ENCODE measurements at places on chromosomes 6 and 20. TPM values are rescaled to one million over a fixed set of nuclear protein-coding genes. Genes with fewer than 3 reads are reported as not detected.

CST4 gene
- not detected for total RNA-seq

KIAA0408 gene
- not detected for total RNA-seq

SLPI gene
- total RNA-seq, result 458 TPM

BMP7 gene
- not detected for total RNA-seq

TINAG gene
- total RNA-seq, result not detected

SLC22A23 gene
- 69.1 TPM for total RNA-seq

OR2B2 gene
- total RNA-seq, result not detected

HLA-DOA gene
- not detected for total RNA-seq

DEFB132 gene
- total RNA-seq, result not detected

CALHM6 gene
- 0.68 TPM for total RNA-seq

Data from nasal cavity respiratory epithelium epithelial cell of viscerocranial mucosa (primary cell).